ENCODE measurements at places on chromosomes 7 and 10.
A peak's percentile ranks its signal among the peaks of the same experiment; 100 is the strongest.

DNA sequence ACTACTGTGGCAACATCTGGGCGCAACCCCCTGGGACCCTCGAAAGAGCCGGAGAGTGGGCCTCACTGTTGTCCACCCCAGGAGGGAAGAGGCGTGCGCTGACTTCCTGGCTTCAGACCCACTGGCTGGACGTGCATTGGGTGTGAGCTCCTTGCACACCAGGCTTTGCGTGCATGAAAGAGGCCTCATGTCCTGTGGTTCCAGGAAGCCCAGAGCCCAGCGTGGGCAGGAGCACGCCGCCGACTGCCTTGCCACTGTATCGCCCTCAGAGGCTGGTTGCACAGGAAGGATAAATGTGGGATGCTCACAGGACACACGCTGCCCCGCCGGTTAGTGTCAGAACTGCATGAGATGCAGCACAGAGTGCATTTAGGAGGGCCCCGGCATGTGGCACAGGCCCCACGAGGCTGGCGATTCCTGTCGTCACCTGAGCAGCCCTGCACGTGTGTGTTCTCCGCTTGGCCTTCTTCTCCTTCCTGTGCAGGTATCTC is 8.5 kb upstream of the JAKMIP3 start:
- DNase-seq, result no peak

DNA sequence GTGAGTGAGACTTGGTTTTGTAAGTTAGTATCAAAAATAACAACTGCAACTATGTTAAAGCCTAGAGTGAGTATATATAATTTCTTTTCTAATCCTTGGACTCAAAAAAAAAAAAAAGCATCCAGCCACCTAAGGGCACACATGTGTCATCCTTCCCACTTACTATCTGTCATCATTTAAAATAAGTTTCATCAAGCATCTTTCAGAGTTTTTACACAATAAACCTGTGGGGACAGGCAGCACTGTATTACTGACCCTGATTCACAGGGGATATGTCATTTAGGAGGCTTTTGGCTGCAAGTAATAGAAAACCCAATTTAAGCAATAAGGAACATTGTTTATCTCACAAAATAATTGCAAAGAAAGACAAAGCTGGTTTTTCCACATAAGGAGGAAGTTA is 32.3 kb upstream of the OSBPL3 start:
- DNase-seq, result no peak

GRCh38 chr10:80442879-80443278 is 11.2 kb upstream of the TSPAN14 start:
- DNase-seq, result peak; percentile 41

GRCh38 chr7:122136639-122137245 is 7.3 kb downstream of the AASS start:
- no peak for DNase-seq

GRCh38 chr10:1358860-1359625 is 302.9 kb downstream of the WDR37 start:
- DNase-seq, result no peak

GRCh38 chr10:24617771-24618396 is 105.8 kb downstream of the ARHGAP21 start:
- peak; percentile 71 for DNase-seq

DNA sequence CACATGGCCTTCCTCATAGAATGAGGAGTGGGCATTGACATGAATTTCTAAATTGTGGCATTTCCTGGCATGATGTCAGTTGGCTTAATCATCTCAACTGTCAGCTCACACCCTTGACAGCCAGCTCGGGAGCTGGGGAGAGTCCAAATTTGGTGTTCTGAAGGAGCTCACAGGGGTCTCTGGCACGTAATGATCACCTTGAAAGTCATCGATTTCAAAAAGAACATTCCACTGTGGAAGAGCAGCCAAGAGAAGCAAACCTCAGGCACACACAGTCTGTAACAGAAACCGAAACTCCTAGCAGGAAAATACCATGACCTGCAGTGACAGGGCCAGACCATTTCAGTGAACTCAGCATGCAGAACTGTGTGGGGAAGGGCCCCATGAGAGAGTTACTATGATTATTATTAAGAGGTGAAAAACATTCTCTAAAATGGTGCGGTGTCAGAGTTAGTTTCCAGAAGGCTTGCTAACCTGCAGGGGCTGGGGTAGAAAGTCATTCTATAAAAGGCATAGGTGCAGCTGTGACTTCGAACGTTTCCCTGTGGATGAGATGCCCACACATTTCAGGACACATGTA is 26.4 kb upstream of the KLF6 start:
- DNase-seq, result peak; percentile 63

- DNase-seq, result no peak
Measured at GRCh38 chr7:20316706-20317105, 14.0 kb upstream of the ITGB8 start.

- DNase-seq, result no peak
Measured at GRCh38 chr7:157567666-157568065, 230.9 kb downstream of the DNAJB6 start.

DNA sequence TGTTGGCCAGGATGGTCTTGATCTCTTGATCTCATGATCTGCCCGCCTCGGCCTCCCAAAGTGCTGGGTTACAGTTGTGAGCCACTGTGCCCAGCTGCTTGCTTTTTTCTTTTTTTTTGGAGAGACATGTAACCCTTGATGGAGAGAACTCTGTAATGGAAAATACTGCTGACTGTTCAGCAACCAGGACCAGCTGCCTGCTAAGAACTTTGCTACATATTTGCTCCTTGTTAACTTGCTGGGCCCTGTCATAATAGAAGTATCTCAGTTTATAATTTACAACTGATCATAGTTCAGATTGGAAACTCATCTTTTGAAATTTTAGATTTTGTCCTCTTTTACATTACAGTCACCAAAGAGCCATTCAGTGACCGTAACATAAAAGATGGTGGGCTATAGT is 34.9 kb downstream of the TASOR2 start:
- DNase-seq, result no peak

DNA sequence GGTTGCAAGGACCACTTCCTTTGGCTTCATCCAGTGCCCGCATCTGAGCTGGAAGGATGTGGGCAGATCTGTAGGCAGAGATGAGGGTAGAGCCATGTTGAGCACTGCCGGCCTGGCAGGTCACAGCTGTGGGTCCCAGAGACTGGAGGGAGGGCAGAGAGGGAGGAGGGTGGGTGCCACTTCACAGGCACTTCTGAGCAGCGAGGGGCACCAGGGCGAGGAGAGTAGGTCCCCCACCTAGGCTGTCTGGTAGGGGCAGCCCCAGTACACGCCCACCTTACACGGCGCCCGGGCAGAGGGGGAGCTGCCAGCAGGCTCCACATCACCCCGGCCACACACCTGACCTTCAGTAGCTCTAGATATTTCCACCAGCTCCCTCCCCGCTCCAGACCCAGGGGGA is 473.0 kb upstream of the FOXK1 start:
- no peak for DNase-seq

DNA sequence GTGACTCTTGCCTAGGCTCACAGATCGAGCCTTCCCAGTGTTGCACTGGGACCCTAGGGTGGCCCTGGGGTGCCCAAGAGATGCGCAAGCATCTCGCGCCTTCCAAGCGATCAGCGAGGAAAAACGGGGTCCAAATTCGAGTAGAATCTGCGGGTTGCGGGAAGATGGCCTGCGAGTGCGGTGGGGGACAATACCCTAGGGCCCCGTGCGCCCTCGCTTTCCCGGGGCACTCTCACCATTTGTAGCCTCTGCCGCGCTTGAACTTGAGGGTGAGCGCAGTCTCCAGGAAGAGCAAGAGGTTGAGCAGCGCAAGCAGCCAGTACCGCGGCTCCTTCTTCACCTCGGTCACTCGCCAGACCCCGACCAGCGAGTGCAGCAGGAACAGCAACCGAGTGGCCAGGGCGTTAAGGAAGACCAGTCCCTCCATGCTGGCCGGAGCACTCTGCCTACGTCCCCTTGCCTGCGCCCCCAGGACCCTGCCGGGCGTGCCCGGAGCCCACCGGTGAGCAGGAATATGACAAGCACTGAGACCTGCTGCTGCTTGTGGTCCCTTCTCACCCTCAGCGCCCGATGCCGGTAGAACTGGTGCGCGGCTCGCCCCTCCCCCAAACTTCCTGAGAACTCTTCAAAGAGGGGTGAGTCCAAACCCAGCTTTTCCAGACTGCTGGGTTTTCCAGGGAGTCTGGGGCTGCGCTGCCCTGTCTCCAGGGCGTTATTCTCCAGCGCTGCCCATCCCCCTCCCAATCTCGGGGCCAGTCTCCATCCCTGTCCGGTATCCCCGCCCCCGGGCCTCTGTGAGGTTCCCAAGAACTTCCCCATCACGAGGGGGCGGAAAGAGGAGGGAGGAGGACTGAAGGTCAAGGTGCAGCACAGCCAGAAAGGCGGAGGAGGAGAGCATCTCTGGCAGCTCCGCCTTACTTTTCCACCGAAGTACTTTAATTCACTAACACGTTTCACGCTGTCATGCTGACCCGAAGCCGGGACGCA is at the start of gene TMEM26:
Gene TMEM26 (minus strand): TSS at position 727 of the 987 bp plus-strand sequence. CDS start 300 bp downstream, at position 427.
- no peak for DNase-seq

DNA sequence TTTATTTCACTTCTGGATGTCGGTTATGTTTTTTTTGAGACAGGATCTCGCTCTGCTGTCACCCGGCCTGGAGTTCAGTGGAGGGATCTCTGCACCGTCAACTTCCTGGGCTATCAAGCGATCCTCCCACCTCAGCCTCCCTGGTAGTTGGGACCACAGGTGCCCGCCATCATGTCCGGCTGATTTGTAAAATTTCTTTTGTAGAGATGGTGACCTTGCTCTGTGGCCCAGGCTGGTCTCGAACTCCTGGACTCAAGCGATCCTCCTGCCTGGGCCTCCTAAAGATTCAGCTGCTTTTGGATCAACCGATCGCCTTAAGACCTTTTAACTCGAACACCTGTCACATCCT is 606 bp upstream of the RABGEF1 start:
- no peak for DNase-seq

- no peak for DNase-seq
Measured at GRCh38 chr10:10786109-10787090, 231.3 kb upstream of the CELF2 start.

DNA sequence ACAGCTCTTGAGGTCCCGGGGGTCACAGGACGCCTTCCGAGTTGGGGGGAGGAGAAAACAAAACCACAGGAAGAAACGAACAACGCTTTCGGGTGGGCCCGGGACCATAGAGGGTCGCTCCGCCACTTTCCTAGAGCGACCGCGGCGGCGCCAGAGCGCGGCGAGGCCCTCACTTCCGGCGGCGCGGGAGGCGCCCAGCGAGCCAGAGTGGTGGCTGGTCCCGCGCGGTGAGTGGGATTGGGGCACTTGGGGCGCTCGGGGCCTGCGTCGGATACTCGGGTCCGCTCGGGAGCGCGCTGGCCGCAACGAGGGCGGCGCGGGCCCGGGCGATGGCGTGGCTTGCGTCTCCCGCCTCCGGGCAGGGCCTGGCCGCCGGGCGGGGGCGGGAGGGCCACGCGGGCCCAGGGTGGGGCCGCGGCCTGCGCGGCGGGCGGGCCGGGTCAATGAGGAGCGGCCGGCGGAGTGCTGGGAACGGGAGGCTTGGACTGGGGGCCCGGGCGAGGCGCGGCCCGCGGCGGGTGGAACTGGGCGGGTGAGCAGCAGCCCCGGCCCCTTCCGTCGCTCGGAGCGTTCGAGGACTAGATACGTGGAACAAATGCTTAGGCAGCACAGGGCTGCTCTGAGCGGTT is at the start of gene ZNF22:
Gene ZNF22 (plus strand): TSS at position 172 of the 629 bp plus-strand sequence. CDS start 2,446 bp downstream, outside the sequence.
- peak; percentile 17 for DNase-seq

- DNase-seq, result no peak
Measured at GRCh38 chr10:101818872-101819633, 809 bp upstream of the OGA start.

GRCh38 chr10:102967123-102967522 is 49.0 kb downstream of the CNNM2 start:
- no peak for DNase-seq

GRCh38 chr7:141619745-141620144 is 68.5 kb downstream of the AGK start:
- DNase-seq, result no peak

- no peak for DNase-seq
Measured at GRCh38 chr7:82433507-82433906, 10.1 kb downstream of the CACNA2D1 start.

DNA sequence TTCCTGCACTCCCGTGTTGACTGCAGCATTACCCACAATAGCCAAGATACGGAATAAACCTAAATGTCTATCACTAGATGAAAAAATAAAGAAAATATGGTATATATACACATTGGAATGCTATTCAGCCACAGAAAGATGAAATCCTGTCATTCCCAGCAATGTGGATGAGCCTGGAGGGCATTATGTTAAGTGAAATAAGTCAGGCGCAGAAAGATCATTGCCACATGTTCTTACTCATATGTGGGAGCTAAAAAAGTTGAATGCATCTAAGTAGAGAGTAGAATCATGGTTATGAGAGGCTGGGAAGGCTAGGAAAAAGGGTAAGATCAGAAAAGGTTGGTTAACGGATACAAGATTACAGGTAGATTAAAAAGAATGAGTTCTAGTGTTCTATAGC is 219.1 kb upstream of the MKI67 start:
- no peak for DNase-seq

DNA sequence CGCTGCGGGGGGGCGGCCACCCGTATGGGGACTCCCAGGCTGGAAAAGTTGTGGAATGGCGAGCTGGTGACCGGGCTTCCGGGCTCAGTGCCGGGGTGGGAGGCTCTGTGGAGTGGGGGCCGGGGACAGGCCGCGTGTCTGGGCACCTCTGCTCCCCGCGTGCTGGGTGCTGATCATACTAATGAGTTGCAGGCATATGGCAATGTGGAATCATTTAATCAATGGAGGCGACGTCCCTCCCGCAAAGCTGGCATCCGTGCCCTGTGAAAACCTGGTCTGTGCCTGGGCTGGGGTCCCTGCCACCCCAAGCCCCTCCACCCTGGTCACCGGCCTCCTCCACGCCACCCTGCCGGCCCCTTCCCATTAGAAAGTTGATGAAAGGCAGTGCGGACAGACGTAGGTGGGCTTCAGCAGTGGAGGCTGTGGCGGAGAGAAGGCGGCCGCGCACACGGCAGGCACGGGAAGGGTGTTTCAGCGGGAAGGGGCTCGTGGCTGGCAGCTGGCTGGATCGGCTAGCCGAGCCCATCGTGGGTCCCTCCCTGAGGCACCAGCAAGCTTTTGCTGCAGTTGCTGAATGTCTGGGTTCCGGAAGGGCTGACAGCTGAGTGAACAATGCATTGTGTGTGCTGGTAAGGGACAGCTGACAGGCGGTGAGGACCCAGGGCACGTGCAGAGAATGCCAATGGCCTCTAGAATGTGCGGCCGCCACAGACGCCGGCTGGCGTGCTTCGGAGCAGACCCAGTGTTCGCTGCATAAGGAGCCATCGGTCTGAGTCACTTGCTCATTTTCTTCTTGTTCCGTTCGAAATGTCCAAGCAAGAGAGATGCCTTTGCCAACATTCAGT is 1.5 kb downstream of the ADGRA1 start:
- no peak for DNase-seq

- DNase-seq, result no peak
Measured at GRCh38 chr7:51292596-51292995, 24.0 kb downstream of the COBL start.

DNA sequence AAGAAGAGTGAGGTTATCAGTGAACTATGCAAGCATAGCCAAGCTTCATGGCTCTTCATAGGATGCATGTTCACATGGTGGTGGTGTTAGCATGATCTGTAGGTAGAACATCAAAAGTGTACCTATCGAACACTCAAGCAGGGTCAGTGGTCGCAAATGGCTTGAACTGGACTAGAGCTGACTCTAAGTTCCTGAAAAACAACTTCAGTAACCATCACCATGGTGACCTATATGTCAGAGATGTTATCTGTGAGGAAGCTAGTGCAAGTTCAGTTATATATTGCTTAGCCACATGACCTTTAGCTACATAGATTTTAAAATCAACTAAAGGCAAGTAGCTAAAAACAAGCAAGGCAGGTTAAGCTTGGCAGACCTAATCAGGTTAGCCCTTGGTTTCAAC is 163.1 kb upstream of the AGR3 start:
- no peak for DNase-seq

GRCh38 chr10:124374535-124375352 is 44.0 kb downstream of the OAT start:
- DNase-seq, result no peak

- no peak for DNase-seq
Measured at GRCh38 chr10:118204292-118204943, 137.7 kb downstream of the FAM204A start.
